ENCODE measurements at places on chromosomes 13 and 19. TPM values are rescaled to one million over a fixed set of nuclear protein-coding genes. Genes with fewer than 3 reads are reported as not detected.

Gene NPHS1
- total RNA-seq, result not detected

Gene FGF9
- 1.2 TPM for total RNA-seq

Gene CEBPA
- total RNA-seq, result 7.6 TPM

Gene ZNF492
- not detected for total RNA-seq

Gene PHLDB3
- 24.9 TPM for total RNA-seq

Gene ZNF235
- 6.7 TPM for total RNA-seq

Gene FGF21
- not detected for total RNA-seq

Gene SERTM1
- not detected for total RNA-seq

Gene KASH5
- not detected for total RNA-seq

Gene PRODH2
- not detected for total RNA-seq

Gene DPF1
- not detected for total RNA-seq

Gene TPTE2
- not detected for total RNA-seq

Gene UBE2L5
- total RNA-seq, result not detected

Gene MTUS2
- total RNA-seq, result not detected

Gene DMPK
- 67.5 TPM for total RNA-seq

Gene PSG3
- total RNA-seq, result not detected

Gene CNN2
- total RNA-seq, result 276 TPM

Gene C19orf85
- total RNA-seq, result not detected

Gene ERICH4
- total RNA-seq, result not detected
